ENCODE measurements at places on chromosomes 7 and 10. TPM values are rescaled to one million over a fixed set of nuclear protein-coding genes. Genes with fewer than 3 reads are reported as not detected.

The CHCHD1 gene
- total RNA-seq, result 13.2 TPM

The SH2B2 gene
- total RNA-seq, result 1.5 TPM

The GJC3 gene
- total RNA-seq, result not detected

The SDK1 gene
- total RNA-seq, result 0.51 TPM

The MYOF gene
- 133 TPM for total RNA-seq

The HOXA5 gene
- total RNA-seq, result not detected

The BTRC gene
- 6.8 TPM for total RNA-seq

The ATRNL1 gene
- 0.53 TPM for total RNA-seq

The C7orf57 gene
- total RNA-seq, result 2.4 TPM

The KCNK18 gene
- total RNA-seq, result not detected

The TAS2R41 gene
- total RNA-seq, result not detected

The FGL2 gene
- 0.53 TPM for total RNA-seq

The HELLS gene
- 2.8 TPM for total RNA-seq
